ENCODE measurements at places on chromosomes 2 and 18.
A peak's percentile ranks its signal among the peaks of the same experiment; 100 is the strongest.

DNA sequence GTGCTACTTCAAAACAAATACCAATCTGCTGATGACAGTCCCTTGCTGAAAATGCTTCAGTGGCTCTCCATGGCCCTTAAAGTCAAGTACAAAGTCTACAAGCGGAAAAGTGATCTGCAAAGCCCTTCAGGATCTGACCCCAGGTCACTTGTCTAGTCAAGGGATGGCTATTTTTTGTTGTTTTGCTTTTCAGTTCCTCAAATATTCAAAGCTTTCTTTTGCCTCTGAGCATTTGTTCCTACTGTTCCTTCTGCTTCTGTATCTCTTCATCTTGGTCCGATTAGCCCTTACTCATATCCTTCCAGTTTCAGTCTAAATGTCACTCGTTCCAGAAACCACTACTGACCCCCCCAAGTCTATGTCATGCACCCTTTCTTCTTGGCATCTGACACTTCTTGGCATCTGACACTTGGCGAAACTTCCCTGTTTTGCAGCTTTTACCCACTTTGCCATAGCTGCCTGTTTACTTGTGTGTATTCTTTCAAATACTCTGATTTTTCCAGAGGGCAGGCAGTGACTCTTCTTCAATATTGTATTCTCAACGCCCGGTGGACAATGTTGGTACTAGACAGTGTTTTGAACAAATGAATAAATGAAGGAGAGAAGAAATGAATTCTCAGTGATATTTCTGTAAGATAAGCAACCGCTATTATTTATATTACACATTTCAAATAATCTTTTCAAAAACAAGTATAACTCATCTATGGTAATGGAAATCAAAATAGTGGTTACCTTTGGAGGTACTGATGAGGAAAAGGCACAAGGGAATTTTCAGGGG, 175.9 kb upstream of the FN1 start:
- DNase-seq, result no peak

GRCh38 chr2:239164335-239164871, 236.4 kb downstream of the HDAC4 start:
- DNase-seq, result no peak

DNA sequence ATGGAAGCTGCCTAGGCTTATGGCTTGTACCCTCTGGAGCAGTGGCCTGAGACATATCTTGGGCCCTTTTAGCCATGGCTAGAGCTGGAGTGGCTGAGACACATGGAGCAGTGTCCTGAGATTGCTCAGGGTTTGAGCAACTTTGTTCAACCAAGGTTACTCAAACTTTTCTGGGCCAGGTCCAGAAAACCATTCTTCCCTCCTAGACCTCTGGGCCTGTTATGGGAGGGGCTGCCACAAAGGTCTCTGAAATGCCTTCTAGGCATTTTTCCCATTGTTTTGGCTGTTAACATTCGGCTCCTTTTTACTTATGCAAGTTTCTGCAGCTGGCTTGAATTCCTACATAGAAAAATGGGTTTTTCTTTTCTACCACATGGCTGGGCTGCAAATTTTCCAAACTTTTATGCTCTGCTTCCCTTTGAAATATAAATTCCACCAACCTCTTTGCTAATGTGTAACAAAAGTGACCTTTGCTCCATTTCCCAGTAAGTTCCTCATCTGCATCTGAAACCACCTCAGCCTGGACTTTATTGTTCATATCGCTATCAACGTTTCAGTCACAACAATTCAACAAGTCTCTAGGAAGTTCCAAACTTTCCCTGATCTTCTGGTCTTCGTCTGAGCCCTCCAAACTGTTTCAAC, 84.9 kb upstream of the MAP4K3 start:
- DNase-seq, result no peak

DNA sequence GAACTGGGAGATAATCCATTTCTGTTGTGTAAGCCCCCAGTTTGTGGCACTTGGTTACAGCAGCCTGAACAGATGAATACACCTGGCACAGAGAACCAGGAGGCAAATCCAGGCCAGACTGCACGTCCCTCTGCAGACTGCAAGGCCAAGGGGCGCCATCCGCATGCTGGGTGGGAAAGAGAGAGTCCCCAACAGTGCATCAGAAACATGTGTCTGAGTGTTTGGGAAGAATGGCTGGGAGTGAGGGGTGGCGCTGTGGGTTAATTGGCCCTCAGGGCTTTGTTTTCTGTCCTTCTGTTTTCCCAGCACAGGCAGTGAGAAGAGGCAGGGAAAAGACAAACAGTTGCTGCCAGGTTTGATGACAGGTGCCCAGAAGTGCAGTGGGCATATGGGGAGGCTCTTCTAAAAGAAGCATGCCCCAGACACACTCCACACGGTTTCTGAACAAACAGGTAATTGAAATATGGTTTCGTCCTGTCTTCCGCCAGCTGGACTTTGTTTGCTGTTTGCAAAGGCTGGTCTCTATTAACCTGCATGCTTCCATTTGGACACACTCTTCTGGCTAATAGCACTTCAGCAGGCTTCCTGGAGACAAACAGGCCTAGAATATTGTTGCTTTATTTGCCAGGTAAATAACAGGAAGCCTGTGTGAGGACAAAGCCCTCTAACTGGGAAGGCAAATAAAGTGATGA, 43.4 kb upstream of the SEC11C start:
- DNase-seq, result no peak

- DNase-seq, result no peak
Measured at GRCh38 chr2:240820607-240821428, 799 bp upstream of the KIF1A start.

- DNase-seq, result no peak
Measured at GRCh38 chr2:48471048-48471474, 58.9 kb upstream of the STON1 start.

- DNase-seq, result no peak
Measured at GRCh38 chr2:47724221-47724981, 58.5 kb upstream of the MSH6 start.

DNA sequence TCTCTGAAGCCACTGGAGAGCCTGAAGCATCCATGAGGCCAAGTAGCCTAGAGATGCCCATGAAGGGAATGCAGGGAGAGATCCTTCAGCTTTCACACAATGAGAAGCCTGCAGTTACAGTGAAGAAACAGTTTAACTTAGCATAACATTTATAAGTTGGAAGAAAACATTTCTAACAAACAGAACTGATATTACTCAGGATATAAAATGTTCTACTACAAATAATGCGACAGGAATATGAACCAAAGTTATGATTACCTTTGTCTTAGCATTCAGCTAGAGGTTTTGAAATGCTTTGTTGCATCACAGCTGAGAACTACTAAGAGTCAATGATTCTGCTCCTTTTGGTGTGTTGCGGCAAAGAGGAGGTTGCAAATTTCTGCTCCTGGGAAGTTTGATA, 6.9 kb upstream of the KYNU start:
- DNase-seq, result no peak

- no peak for DNase-seq
Measured at GRCh38 chr2:120842456-120843439, 107.1 kb downstream of the GLI2 start.

DNA sequence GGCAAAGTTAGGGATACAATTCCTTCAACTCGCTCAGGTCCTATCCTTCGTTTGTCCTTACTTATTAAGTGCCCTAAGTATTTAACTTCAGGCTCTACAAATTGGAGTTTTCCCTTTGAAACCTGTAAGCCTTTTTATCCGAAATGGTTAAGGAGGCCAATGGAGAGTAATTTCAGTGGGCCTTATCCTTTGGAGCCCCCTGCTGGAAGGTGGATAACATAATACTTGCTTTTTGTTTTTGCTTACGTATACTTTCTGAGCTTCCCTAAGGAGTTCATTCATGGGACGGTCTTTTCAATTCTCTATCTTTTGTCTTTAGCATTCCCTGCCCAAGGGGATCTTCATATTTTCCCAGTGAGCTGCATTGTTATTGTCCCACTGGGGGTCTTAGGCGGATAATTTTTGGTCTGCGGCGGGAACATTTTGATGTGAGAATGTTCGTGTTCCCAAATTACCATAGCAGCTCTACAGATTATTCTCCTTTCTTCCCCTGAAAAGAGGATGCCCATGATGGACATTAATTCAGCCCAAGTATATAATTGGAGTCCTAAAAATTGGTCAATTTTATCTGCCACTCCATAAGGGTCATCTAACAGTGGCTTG, 34.4 kb upstream of the TRAPPC8 start:
- peak; percentile 7 for DNase-seq
